ENCODE measurements at places on chromosomes 4 and X.
A peak's percentile ranks its signal among the peaks of the same experiment; 100 is the strongest.

DNA sequence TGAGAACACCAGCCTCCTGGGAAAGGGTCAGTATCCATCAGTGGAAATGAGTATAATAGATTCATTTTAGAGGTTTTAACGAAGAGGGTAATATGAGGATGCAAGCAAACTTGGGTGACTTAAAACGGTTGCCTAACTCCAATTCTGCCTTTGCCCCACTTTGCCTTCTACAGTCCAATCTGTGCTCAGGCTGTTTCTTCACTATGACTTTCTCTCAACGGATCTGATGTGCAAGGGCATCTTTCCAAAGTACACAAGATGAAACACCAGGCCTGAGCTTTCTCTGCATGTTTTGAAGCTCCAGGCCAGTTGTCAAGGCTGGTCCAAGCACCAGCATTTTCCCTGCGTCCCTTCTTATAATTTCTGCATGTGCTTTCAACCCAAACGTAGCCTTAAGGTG lies 68.0 kb upstream of the TMEM164 start:
- DNase-seq = no peak

DNA sequence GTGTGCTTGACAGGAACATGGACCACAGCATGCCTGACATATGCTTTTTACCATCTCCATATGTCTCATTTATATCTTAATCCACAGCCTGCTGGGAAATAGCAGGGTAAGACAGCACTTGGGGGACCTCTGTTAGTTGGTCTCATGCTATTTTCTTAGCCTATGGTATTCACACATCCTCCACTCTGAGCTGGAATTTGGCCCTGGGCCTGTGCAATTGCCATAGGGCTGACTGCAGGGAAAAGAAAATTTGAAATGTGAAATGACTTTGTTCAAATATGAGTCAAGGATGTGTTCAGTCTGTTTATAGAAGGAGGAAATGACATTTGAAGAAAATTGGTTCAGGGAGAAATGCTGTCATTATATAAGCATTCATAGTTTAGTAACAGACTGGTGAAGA lies 9.6 kb upstream of the MAP7D3 start:
- DNase-seq = no peak

- no peak for DNase-seq
Measured at GRCh38 chr4:173909294-173909693, 374.2 kb downstream of the FBXO8 start.

DNA sequence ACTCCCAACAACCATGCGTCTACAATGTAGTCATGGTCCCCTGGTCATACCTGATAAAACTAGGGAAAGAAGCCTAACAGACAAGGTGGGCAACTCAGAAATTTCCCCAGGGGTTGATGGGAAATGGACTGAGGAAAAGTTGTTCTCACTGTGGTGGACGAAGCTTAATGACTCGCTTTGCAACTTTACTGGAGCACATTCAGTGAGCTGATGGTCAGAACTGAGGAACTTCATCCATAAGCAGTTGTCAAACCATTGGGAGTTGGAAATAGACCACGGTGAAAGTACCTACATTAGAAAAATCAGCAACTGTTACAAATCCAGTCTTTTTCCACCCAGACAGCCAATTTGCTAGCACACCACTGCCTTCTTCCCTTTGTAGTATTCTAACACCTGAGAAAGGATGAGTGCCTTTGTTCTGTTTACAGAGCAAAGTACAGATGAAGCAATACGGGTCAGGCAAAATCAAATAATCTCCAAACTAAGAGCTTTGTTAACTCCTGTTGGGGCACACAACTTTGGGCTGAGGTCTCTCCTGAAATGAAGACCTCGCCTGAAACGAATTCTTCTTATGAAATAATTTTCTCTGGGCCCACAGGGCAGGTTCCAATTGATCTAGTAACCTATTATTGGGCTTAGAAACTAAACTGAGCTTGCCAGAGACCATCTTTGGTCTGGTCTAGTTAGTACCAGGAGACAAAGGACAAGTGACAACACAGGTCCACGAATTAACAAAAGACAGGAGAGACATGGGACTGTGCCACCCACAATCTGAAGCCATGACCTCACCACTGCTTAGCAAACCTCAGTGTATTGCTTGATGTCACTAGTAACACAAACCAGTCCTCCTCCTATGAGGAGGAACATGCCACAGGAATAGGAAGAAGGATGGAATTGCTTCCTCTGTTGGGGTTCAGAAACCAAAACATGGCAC lies 58.9 kb upstream of the NFKB1 start:
- DNase-seq = no peak

DNA sequence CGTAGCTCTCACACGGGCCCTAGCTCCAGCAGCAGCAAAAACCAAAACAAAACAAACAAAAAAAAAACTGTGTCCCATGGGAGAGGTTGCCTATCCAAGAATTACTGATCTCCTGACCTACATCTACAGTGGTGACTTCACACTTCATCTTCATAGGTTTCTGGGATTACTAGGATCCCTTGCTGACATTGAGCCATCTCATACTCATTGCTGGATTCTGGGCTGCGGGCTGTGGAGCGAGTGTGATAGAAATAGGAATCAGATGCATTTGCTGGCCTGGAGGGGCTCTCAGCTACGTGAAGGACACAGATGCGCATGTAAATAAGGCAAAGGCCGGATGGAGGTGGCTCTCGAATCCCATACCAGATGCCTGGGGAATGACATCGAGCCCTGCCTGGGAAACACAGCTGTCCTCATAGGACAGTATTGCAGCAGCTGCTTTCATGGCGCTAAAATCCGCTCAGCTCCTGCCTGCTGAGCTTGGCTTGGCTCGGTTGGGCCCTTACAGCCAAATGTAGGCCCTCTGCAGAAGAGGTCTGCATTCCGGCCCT lies 41.7 kb downstream of the CNGA2 start:
- DNase-seq = peak; percentile 87

- no peak for DNase-seq
Measured at GRCh38 chr4:146649232-146649631, 10.5 kb downstream of the POU4F2 start.

DNA sequence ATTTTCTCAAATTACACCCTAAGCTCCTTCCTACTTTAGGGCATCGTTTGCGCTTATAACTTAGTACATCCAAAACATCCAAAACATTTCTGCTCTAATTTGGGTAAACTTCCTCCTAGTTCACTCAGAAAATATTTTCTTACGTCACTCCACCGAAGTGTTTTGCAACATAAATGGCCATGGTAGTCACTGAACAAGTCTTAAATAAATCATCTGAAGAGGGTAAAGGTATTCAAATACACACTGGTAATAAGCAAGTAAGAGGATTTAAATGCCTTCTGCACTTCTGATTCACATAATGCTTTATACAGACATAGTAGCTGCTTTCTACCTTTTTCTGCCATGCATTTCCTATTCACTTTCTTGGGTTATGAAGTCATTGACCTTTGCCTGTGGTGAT lies 991.9 kb downstream of the NLGN4X start:
- no peak for DNase-seq

GRCh38 chr4:160836431-160836830 lies 1327.4 kb downstream of the FSTL5 start:
- DNase-seq = no peak

Measured in muscle of arm (tissue), 14 donors.